Chondrocyte (in vitro differentiated cells): ENCODE measurements at places on chromosomes 5 and 9. TPM values are rescaled to one million over a fixed set of nuclear protein-coding genes. Genes with fewer than 3 reads are reported as not detected.

Gene PTAR1
- 48.2 to 57.5 TPM (median 52.4 TPM) in 3 replicates for total RNA-seq

Gene DND1
- 1.3 to 1.5 TPM (median 1.3 TPM) in 3 replicates for total RNA-seq

Gene ZFP37
- total RNA-seq, result 3.3 to 4.3 TPM (median 3.6 TPM) in 3 replicates

Gene TAF1L
- total RNA-seq, result 0.02 TPM in 1 of 3 replicates, not detected in the others

Gene HCN1
- not detected in 3 replicates for total RNA-seq

DNA sequence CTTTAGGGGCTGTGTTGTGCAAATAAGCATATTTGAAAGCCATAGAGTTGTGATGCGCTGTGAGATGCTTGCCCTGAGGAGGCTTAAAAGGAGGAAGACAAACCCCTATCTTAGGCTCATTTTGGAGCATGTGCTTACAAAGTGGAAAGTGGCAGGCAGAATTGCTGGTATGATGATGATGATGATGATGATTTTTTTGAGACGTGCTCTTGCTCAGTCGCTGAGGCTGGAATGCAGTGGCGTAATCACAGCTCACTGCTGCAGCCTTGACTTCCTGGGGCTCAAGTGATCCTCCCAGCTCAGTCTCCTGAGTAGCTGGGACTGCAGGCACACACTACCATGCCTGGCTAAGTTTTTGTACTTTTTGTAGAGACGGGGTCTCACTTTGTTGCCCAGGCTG lies 1.7 kb downstream of the CNOT8 start:
- DNase-seq, result no peak

GRCh38 chr9:35162605-35163315 lies 951 bp downstream of the UNC13B start:
- DNase-seq, result no peak

GRCh38 chr9:136211441-136212344 lies 6.8 kb upstream of the LHX3 start:
- DNase-seq, result no peak

DNA sequence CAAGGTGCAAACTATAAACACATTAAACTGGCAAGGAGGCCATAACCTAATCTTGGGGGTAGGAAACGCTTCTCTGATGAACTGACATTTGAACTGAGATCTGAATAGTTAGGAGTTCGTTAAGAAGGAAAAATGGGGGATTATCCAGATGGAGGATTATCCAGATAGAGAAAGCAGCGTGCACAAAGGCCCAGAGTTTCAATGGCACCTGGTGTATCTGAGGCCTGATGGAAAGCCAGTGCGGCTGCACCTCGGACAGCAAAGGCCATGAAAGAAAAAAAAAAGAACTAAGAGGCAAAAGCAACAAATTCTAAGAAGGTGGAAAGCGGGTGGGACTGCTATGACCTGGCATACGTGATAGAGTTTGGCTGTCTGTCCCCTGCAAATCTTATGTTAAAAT lies 13.0 kb upstream of the CTNNAL1 start:
- DNase-seq, result no peak

- DNase-seq, result no peak
Measured at GRCh38 chr9:117707561-117707960, 3.4 kb downstream of the TLR4 start.

GRCh38 chr9:95516734-95517558 lies at the start of gene PTCH1:
Gene PTCH1, minus strand, starts transcription at chr9:95516971.
- no peak for DNase-seq

DNA sequence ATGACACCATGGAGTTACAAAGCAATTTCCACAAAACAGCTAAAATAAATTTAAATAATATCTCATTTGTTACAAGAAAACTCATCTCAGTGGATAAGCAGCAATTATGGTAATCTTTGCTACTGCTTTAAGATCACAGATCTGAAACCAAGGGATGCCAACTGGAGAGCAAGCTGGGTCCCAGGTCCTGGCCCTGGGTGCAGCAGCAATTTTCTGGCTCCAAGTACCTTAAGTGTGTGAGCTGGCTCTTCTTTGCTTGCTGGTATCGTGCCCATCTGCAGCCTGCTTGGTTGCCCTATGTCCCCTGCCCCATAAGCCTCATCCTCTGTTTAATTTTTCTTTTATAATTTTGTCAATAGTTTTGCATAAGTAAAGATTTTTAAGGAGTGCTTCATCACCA lies 41.5 kb upstream of the DIRAS2 start:
- no peak for DNase-seq

- no peak for DNase-seq
Measured at GRCh38 chr9:26807161-26807560, 85.4 kb downstream of the CAAP1 start.

DNA sequence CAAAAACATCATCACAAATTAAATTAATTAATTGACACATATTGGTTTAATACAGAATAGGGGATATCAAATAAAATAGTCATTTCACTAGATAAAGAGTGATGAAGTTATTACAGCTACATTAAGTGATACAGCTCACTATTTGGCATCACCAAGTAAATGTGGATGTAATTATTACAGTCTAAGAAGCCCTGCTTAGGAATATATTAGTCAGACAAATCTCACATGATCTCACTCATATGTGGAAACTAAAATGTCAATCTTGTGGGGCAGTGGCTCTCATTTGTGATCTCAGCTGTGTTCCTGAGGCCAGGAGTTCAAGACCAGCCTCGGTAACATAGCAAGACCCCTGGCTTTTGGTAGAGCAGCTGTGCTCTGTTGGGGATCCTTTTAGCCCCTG lies 233.4 kb upstream of the RGMB start:
- DNase-seq, result no peak

DNA sequence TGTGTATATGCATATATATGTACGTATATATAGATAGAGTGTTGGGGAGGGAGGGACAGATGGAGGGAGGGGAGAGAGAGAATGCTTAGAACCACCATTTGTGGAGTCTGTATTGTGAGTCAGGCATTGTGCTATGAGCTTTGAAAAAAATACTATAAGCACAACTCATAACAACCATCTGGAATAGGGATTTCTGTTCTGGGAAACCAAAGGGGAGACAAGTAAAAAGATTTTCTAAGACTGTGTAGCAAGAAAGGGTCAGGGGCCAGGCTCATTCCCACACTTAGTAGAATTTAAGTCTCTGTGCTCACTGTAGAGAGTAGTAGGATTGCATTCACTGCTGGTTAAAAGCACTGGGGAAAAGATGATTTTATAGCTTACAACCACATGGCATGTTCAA lies 202.3 kb upstream of the SGCD start:
- no peak for DNase-seq

- no peak for DNase-seq
Measured at GRCh38 chr9:99431103-99431502, 209.0 kb downstream of the SEC61B start.
